ENCODE measurements at places on chromosomes 16 and 17.

DNA sequence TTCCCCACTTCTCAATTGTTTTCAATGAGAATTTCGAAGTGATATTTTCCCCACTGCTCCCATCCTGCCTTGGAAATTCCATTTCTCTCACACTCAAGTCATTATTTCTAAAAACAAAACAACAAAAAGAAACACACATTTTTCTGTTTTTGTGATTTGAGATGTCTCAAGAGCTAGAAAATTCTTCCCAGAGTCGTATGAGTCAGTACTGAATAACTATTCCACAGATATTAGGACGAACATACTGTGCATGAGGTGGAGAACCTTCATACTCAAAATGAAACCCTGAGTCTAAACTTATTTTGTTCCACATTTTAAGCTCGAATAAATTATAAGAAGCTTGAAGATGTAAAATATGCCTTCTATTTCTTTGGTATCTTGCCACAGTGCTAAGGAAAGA, 204.6 kb downstream of the SLC39A11 start:
- DNase-seq = no peak

DNA sequence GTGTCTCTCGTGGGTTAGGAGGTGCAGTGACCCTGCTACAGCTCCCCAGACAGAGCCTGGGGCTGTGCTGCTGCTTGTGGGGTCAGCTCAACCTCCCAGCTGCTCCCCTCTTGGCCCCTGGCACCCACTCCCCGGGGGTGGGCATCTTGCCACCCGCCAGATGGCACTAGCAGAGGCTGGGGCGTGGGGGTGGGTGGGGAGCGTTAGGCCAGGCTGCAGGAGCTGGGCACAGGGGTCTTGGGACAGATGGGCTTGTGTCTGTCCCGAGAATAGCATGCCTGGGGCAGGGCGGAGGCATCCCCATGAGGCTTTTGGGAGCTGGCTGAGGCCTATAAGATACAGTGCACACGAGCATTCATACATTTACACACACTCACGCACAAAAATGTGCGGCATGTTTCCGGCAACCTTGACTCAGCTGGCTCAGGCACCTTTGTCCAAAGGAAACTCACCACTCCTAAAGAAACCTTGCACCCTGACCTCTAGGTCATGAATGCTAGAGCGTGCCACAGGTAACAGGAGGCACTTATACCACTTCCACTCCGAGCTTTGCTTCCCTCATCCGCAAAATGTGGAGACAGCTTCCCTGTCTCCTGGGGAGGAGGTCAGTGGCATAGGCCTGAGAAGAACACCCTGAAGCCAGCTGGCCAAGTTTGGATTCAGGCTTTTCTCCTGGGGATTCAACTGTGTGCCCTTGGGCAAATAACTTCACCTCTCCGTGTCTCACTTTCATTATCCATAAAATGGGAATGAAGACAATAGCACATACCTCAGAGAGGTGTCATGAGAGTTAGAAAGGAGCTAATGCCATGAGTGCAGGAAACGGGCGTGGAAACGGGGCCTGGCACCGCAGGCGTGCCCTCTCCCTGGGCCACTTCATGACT, 78.9 kb upstream of the LHX1 start:
- DNase-seq = no peak

DNA sequence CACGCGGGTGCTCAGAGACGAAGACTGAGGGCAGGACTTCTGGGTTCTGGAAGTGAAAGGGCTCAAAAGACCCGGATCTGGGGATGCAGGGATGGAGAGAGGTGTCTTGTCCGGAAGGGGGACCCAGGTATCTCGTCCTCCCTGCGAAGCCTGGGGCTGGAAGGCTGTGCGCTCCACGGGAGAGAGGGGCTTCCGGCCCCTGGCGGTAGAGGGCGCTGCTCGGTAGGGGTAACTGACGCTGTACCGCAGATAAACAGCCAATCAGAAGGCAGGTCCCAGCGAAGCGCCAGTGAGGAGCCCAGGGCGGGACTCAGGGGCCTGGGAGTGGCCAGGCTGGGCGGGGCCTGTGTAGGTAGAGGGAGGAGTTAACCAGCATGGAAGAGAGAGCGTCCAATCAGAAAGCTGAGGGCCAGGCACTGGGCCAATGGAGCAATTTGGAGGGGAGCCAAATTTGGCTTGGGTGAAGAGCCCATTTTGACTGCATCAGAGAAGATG, 804 bp downstream of the TGFB1I1 start:
- DNase-seq = peak; percentile 66

- DNase-seq = no peak
These were observed 9.3 kb upstream of the ZNF624 start for GRCh38 chr17:16662936-16663335.
